Adrenal gland (tissue), 19 donors: ENCODE measurements at places on chromosomes 3 and 15. TPM values are rescaled to one million over a fixed set of nuclear protein-coding genes. Genes with fewer than 3 reads are reported as not detected.
A peak's percentile ranks its signal among the peaks of the same experiment; 100 is the strongest.

- DNase-seq, result no peak
Measured at GRCh38 chr3:141320399-141321108, 47.8 kb upstream of the ZBTB38 start.

MYO5C gene
- 2.1 TPM for polyA plus RNA-seq

DNA sequence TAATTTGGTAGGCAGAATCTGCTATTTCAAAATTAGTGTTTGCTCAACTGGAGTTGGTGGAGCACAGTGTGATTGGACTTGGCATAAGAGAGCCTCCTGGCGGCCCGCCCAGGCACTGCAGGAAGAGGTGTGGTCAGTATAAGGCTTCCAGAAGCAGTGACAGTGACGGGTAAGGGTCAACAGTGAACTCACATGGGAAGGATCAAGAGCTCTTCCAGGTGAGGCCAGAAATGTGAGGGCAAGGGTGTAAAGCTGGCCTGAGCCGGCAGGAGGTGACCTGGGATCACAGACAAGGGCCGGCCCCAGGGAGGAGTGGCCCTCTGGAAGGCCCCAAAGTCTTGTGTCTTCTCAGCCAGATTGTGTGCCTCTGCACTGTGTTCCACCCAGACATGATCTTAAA lies 93.2 kb upstream of the RNF7 start:
- DNase-seq, result peak; percentile 91

DNA sequence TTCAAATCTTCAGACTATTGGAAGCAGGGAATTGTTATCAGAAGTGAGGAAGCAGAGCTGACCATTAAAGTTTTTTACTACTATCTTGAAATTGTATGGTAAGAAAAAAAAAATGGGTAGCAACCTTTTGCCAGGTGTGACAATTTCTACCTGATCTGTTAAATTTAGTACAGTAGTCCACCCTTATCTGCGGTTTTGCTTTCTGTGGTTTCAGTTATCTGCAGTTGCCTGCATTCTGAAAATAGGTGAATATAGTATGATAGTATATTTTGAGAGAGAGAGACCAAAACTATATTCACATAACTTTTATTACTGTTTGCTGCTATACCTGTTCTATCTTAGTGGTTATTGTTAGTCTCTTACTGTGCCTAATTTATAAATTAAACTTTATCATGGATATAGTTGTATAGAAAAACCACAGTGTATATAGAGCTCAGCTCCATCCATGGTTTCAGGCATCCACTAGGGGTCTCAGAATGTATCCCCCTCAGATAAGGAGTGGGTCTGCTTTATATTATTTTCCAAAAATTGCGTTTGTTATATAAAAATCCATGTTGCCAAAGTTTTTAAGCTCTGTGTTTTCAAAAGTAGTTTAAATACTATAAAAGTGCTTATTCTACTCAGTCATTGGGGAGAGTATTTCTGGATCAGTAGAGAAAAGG lies 69.9 kb downstream of the PTPRG start:
- no peak for DNase-seq

DNA sequence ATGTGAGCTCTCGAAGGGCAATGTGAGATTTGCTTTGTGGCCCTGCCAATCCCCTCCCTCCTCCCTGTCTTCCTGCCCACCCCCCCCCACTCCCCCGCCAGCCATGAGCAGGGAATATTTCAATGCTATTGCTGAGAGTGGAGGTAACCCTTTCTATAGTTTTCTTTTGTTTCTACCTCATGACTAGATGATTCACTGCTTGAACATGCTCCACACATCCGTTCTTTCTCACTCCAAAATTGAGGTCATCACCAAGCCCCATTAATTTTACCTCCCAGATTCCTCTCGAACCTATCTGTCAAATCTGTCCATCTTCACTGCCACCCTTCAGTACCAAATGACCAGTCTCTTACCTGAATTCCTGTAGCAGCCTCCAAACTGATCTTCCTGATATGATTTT lies 12.2 kb downstream of the ZNF774 start:
- no peak for DNase-seq

- peak; percentile 21 for DNase-seq
Measured at GRCh38 chr15:63323798-63324563, 46.6 kb downstream of the APH1B start.

GRCh38 chr15:32817577-32817976 lies 99.8 kb downstream of the GREM1 start:
- DNase-seq, result no peak

DNA sequence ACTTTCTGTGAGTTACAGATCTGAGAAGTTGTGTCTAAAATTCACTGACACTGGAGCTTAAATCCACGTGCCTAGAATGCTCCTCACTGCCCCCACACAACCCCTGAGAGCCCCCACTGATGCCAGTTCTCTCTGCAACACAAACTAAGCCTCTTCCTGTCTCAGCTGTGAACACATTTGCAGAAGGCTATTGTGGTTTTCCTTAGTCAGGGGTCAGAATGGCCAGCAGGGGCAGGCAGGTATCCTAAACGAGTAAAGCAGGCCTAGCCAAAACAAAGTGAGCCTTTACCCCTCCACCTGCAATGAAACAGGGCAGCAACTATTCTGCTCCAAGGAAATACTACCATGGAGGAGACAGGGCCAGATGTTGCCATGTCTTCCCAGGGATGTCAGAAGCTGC lies 78.6 kb downstream of the FHIT start:
- no peak for DNase-seq

AHSG gene
- polyA plus RNA-seq, result not detected

LIPC gene
- polyA plus RNA-seq, result not detected

GRCh38 chr3:41792806-41793205 lies 169.1 kb downstream of the ULK4 start:
- no peak for DNase-seq

ANKRD63 gene
- not detected for polyA plus RNA-seq

MCTP2 gene
- 12.1 TPM for polyA plus RNA-seq

GRCh38 chr15:73912030-73912596 lies 14.1 kb upstream of the LOXL1 start:
- no peak for DNase-seq

DNA sequence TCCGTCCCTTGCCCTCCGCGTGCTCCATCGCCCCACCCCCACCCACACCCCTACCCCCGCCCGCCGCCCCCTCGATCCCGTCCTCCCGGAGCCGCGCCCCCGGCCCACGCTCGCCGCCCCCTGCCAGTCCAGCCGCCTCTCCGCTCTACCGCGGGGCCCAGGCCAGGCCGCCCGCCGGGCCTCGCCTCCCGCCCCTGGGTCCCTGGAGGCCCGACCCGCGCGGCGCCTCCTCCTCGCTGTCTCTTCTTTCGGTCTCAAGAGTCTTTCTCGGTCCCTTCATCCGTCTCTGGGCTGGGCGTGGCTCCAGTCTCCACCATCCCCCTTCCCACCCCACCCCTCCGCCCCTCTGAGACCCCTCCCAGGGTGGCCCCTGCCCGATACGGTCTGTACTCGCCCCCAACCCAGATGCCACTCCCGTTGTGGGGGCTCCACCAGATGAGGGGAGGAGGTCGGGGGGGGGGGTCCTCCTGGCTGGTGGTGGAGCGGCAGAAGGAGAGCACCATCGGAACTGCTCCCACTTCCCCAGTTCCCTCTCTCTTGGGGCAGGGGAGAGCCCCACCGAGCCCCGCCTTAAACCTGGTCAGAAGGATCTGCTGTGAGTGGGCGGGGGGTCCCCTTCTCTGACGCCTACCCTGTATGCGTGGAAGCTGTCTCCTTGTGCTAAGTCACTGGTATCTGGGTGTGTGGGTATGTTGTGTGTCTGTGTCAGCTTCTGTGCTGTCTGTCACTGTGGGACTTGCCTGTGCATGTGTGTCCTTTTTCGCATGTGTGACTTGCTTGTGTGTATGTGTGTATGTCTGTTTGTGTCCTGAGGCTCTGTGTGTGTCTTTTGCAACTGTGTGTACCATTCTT lies 1.0 kb downstream of the PRKCD start:
- DNase-seq, result no peak

POTEB gene
- polyA plus RNA-seq, result not detected

CERS3 gene
- polyA plus RNA-seq, result 0.08 TPM

SPRED1 gene
- 10.0 TPM for polyA plus RNA-seq

DNA sequence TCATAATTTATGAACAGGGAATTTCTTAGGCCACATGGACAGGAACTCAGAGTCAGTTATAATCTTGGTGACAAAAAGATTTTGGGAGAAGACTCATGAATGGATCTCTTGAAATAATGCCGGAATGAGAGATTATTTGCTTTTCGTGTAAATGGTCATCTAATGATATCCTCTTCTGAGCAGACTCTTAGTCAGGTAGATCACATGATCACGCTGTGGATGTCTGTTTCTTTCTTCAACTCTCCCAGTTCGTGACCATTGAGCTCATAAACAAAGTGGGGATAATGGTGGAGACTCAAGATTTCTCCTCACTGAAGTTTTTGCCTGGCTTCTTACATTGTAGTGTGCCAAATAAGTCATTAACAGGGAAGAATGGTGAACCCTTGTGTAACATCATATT lies 133.1 kb upstream of the CBLB start:
- no peak for DNase-seq

- DNase-seq, result no peak
Measured at GRCh38 chr3:127090218-127091160, 102.4 kb upstream of the PRR23E start.

ILDR1 gene
- 0.62 TPM for polyA plus RNA-seq

- DNase-seq, result no peak
Measured at GRCh38 chr3:83941990-83942745, 1016.6 kb upstream of the CADM2 start.

RUVBL1 gene
- polyA plus RNA-seq, result 20.2 TPM

GRCh38 chr3:115099134-115099985 lies 47.7 kb downstream of the ZBTB20 start:
- no peak for DNase-seq

CFAP20DC gene
- 0.64 TPM for polyA plus RNA-seq

SLC24A1 gene
- 8.1 TPM for polyA plus RNA-seq

CHRNA7 gene
- polyA plus RNA-seq, result 2.2 TPM

- DNase-seq, result peak; percentile 63
Measured at GRCh38 chr15:41022487-41023090, 69.3 kb downstream of the CHAC1 start.

DNA sequence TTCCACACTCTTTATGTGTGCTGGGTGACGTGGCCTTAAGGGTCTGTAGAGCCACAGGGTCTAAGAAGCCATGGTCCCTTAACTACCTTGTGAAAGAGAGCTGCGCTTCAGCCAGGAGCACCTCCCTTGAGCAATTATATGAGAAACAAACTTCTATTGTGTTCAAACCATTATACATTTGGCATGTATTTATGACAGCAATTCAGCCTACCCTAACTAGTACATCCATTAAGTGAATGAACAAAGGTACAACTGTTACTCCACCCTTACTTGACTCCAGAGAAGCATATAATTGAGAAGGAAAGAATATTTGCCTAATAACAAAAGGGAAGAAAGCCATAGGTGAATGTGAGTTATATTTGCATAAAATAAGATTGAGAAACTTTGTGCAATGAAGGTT lies 69.8 kb upstream of the BOC start:
- DNase-seq, result no peak

PLCH1 gene
- polyA plus RNA-seq, result 0.09 TPM

DNA sequence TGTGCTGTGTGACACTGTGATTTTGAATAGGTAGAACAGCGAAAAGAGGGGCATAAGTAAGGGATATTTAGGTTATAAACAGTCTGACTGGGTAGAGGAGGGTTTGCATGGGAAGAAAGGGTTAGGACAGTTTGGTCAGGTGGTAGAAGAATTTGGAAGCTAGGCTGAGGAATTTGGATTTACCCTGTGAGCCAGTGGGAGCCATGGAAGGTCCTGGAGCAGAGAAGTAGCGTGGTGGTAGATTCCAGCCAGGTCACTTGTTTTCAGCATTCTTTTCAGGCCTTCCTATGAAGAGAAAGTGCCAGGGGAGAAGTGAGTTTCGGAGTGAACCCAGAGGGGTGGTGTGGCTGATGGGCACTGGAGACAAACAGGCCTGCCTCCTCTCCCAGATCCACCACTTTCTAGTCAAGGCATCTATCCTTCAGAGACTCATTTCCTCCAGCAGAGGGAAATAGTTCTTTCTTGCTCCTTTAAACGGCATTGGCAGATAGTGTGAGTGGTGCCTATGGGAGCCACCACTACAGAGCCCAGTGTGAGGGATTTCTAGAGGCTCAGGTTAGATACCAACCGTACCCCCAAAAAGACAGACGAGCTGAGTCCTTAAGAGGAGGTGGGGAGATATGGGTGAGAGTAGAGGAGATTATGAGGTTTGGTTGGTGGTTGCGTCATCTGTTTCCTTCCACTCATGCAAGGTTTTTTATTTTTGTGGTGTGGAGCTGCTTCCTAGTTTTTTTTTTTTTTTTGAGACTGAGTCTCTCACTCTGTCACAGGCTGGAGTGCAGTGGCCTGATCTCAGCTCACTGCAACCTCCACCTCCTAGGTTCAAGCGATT lies 21.2 kb downstream of the PXK start:
- DNase-seq, result no peak

DNA sequence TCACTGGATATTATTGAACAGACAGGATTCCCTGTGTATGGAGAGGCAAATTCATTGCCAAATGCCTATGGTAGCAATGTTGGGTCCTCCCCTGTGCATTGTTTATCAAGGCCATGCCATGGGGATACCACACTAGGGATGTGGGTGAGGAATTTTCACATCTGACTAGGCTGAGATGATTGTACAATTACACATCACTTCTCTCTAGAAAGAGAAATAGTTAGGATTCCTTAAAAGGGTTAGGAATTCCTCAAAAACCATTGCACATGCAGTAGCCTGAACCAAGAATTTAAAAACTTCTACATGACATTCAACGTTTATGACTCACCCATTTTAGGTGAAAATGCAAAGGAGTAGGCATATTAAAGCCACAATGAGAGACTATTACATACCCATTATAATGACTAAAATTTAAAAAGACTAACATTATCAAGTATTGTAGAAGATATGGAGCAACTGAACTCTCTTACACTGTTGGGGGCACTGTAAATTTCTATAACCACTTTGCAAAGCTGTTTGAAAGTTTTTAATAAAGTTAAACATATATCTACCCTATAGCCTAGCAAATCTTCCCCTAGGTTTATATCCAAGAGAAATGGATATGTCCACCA lies 175.9 kb downstream of the THRB start:
- DNase-seq, result no peak

DNA sequence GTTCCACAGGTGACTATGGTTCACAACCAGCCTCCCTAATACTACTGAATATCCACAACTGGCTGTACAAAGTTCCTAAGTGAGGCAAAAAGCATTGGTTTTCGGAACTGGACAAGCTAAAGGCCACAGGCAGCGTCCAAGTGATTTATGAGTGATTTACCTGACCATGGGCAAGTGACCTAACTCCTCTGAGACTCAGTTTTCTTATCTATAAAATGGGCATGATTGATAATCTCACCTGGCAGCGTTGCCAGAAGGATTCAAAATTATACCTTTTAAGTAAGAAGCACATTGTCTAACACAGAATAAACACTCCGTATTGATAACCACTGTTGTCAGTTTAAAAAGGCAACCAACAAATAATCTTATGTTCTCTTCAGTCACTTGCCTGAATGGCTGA lies 29.8 kb downstream of the ADAMTS9 start:
- no peak for DNase-seq

- DNase-seq, result no peak
Measured at GRCh38 chr3:109071350-109072142, 46.4 kb downstream of the MORC1 start.

IMPG2 gene
- polyA plus RNA-seq, result 0.10 TPM

GRCh38 chr15:69091654-69092053 lies 68.8 kb upstream of the GLCE start:
- no peak for DNase-seq
